ENCODE measurements at places on chromosomes 16 and 17.

DNA sequence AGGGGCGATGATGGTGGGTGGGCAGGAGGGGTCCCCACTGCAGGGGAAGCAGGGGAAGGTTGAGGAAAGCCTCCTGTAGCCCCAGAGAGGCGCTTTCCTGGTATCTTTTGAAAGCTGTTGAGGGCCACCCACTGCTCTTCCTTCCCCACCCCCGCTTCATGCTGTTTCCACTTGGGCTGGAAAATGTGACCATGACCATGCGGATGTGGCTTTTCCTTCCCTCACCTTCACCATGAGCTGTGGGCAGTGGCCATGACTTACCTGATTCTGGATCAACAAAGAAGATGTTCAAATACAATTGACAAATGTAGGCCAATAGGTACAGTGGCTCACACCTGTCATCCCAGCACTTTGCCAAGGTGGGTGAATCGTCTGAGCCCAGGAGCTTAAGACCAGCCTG is 13.8 kb downstream of the MVP start:
- DNase-seq, result no peak

DNA sequence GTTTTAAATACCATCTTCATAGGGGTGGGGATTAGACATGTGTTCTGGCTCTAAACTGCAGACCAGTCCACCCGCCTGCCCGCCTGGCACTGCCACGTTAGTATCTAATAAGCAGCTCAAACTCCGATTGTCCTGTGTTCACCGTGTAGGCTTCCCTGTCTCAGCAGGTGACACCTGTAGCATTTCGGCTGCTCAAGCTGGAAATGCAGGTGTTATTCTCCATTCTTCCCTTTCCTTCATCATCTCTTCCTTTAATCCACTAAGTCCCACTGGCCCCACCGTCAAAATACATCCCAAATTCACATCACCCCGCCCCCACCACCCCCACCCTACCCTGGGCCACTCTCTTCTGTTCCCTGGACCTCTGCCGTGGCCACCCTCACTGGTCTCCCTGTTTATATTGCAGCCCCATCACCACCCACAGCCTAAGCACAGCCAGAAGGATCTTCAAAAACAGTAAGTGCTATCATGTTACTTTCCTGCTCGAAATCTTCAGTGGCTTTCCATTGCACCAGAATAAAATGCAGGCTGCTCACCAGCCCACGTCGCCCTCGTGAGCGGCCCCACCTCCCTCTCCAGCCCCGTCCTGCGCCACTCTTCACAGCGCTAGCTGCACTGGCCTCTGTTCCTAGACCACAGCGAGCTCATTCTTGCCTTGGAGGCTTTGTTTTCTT is 65.1 kb downstream of the RTN4RL1 start:
- DNase-seq, result no peak

DNA sequence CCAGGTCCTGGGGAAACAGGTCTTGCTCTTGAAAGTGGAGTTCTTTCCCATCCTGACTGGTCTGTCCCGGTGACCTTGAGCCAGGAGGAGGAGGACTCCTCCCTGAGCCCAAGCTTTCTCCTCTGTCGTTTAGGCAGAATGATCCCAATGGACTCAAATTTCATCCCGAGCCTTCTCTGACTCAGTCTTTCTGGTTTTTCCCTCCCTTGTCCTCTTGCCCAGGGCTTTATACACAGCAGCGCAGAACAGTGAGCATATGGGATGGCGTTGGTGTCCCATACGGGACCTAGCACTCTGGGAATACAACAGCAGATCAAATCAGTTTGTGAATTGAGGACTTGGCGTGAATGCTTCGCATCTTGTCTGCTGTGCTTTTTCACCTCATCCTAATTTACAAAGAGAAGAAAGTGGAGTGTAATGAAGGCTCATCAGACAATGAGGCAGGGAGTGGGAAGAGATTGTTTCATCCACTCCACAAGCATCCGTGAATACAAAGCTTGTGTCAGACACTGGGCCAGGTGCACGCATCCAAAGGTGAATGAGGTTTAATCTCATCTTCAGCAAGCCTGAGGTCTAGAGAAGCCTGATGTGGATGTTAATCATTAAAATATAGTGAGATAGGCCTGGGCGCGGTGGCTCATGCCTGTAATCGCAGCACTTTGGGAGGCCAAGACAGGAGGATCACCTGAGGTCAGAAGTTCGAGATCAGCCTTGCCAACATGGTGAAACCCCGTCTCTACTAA is 1.1 kb upstream of the XYLT1 start:
- no peak for DNase-seq

GRCh38 chr17:17191346-17191792 is 14.8 kb downstream of the PLD6 start:
- no peak for DNase-seq

DNA sequence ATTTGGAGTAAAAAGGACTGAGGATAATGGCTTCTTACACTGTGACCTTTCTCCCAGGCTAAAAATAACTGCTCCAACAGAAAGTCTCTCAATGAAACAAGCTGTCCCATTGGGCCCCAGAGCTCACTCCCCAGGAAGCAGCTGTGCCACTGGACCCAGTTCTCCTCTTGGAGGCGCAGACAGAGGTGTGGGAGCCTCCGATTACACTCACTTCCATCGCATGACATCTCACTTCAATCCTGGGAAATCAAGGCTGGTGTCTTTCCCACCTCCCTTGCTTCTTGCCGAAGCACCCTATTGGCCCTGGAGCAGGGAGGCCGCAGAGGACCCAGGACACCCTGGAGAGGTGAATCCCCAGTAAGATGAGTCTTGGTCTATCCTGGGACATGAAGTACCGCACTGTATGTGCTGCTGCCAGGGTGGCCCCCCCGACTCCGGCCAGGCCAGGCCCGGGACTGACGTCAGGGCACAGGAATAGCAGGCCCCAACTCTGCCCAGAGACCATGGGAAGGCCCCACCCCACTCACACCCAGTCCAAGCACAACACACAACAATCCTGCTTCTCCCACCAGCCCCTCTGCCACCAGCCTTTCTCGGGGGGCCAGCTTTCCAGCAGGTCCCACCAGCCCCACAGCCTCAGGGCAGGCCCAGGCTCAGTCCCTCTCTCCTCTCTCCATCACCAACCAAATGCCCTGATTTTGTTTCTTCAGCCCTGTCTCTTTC is 29.5 kb downstream of the SRL start:
- DNase-seq, result no peak

DNA sequence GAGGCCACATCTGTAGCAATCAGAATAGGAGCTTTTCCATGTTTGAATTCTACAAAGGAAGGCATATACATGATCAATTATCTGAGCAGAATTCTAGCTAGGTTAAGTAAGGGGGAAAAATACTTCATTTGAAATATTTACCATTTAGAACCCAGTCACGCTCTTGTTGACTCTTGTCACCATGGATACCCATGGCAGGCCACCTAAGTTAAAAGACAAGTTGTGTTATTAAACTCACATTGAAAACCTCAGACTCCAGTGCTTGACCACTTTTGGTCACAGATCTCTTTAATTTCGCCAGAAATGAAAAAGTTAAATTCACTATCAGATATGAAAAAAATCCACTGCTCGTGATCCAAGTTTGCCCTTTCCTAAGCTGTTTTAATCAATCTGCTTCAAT is 4.1 kb downstream of the DDX5 start:
- DNase-seq, result no peak

DNA sequence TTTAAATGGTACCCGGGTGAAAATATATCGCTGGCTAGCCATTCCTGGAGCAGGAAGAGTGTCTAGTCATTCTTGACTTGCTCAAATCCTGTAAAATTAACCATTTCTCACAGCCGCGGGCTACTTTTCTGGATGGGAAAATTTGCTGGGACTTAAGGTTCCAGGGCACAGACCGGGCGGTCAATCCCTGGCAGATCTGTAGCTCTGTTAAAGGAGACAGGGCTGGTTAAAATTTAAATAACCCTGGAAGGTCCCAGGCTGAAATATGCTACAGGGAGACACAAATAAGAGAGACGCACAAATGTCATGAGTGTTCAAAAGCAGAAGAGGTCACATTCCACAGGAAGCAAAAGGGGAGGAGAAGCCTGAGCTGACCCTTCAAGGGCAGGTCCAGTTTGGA is 229.6 kb upstream of the HSBP1 start:
- no peak for DNase-seq

- DNase-seq, result no peak
Measured at GRCh38 chr17:7290685-7291084, 3.8 kb downstream of the YBX2 start.

- no peak for DNase-seq
Measured at GRCh38 chr16:75326333-75326732, 74.9 kb upstream of the BCAR1 start.

All from stimulated activated CD8-positive, alpha-beta memory T cell treated with anti-CD3 and anti-CD28 coated beads, Interleukin-2, amount 100 ng/mL, for 48 hours (primary cell).